Stimulated activated memory B cell treated with anti-CD40 and anti-IgM and Interleukin-4, amounts not matched to agents 10 μg/mL and 1 μg/mL and 100 μg/mL, for 72 hours (primary cell): ENCODE measurements at places on chromosomes 3 and 15.

- no peak for ATAC-seq
Measured at GRCh38 chr3:186192823-186193222, 83.9 kb upstream of the ETV5 start.

DNA sequence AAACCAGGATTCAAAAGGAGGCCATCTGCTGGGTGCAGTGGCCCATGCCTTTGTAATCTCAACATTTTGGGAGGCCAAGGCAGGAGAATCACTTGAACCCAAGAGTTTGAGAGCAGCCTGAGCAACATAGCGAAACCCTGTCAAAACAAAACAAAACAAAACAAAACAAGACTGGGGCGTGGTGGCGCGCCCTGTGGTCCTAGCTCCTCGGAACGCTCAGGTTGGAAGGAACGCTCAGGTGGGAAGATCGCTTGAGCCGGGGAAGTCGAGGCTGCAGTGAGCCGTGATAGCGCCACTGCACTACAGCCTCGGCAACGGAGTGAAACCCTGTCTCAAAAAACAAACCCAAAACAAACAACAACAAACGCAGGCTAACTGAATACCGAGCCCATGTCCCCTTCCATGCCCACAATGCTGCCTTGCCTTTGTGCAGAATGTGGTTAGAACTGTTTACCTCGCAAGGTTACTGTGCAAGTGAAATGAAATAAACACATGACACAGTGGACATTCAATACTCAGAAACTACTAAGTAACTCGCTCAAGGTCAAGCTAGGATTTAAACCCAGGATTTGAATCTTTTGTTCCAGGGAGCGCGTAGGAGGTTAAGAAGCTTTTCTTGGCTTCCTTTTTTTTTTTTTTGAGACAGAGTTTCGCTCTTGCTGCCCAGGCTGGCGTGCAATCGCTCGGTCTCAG lies 766 bp upstream of the EMC4 start:
- peak; percentile 15 for ATAC-seq

- no peak for ATAC-seq
Measured at GRCh38 chr3:138452436-138452835, 18.0 kb downstream of the ESYT3 start.

DNA sequence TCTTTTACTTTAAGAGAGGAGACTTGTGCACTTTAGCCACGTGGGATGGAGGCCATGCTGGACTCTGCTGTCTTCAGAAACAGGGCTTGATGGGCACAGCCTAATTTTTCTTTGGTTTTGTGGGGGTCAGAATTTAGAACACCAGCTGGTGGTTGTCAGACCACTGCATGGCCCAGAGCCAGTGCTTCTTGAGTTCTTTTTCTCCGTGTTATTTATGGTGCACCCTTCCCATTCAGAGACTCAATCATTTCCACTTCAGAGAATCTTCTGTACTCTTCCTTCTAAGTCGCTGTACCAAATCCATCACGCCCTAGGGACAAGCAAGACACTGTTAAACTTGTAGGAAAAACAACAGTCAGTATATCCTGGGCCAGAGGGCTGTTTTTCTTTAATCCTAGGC lies 20.1 kb downstream of the PRR23A start:
- ATAC-seq, result no peak

GRCh38 chr3:51799879-51800749 lies 21.1 kb upstream of the IQCF6 start:
- no peak for ATAC-seq

DNA sequence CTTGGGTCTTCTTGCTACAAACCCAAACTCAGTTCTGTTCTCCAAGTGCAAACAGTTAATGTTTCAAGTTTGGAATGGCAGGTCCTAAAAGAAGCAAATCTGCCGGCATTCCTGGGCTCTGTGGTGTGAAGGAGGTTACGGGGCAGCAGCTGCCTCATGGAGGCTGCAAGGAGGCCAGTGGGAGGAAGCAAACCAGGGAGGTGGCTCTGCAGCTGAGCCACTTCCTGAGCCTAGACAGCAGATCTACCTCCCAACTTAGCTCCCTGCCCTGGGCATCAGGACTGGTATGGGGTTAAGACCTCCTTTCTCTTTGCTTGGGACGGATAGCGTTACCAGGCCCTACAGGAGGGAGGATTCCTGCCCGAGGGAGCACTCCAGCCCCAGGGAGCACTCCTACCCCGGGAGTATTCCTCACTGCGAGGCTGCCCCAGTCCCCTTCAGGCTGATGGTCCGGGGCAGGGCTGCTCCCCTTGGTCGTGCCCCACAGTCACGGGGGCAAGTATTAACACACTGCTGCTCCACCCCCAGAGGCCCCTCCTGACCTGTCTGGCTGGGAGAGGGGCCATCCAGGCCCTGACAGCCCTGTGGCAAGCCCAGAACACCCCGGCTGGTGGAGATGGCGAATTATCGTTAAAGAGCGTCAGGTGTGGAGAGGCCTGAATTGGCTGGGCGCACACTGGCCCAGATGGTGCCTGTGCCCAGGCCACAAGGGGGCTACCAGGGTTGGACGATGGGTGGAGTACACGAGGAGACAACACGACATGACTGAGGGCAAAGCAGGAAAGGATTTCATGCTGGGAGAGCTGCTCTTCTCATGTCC lies 129.9 kb downstream of the ATP10A start:
- ATAC-seq, result peak; percentile 34

DNA sequence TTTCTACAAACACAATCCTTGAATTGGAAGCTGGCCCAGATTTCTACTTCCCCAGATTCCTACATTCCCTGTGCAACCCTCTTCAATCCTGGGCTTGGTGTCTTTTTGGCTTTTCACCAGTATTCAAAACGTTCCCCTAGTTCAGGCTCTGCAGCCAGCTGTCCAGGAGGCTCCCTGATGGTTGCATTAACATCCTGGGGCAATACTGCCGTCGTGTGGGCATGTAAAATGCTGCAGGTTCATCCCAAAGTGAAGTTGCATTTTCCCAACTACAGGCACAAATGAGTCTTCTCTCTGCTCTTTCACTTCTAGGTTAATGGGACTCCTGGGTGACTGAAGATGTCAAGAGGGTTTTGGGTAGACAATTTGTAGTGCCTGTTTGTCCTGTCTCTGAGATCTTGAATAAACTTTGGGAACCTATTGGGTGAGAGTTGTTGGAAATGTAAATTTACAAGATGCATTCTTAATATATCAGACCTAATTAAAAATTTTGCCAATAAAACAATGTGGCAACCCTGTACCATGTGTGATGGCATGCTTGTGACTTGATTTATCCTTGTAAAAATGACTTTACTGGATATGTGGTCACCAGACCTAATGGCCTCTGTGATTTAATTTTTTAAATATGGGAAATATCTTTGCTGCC lies 28.6 kb downstream of the SOX14 start:
- ATAC-seq, result no peak

GRCh38 chr3:167989066-167989465 lies 106.7 kb downstream of the GOLIM4 start:
- ATAC-seq, result no peak

GRCh38 chr3:50444213-50444612 lies 59.2 kb downstream of the CACNA2D2 start:
- ATAC-seq, result no peak

- no peak for ATAC-seq
Measured at GRCh38 chr3:99111235-99111634, 209.7 kb upstream of the DCBLD2 start.

- ATAC-seq, result no peak
Measured at GRCh38 chr15:70584838-70585706, 178.3 kb downstream of the UACA start.
